ENCODE measurements at places on chromosomes 6 and 20.

DNA sequence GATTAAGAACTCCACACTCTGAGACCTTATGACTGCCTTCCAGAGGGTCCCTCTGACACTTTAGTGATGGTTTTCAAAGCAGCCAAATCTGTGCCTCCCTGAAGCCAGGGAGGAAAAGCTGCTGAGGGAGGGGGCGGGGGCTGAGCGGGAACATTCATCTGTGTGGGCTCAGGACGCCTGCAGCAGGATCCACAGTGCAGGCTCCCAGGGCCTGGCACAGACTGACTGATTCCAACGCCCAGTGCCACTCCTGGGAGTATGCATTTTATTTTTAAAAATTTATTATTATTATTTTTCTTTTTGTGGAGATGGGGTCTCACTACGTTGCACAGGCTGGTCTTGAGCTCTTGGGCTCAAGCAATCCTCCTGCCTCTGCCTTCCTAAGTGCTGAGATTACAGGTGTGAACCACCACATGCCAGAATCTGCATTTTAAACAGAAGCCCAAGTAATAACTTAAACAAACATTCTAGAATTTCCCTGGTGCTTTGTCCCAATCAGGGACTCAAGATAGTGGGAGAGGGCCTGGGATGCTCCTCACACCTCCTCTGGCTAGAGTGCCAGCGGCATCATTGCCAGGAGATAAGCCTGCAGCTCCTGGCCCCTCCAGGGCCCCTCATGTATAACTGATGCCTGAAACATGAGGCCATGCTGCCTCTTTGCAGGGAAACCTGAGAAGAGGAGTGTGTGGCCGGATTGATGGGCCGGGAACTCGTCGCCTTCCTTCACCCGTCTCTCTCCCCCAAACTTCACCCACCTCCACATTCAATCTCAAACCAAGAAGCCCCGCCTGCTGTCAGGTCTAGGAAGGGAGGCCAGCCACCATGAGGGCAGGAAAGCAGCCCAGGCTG lies 438 bp upstream of the TMC2 start:
- no peak for DNase-seq

- DNase-seq, result no peak
Measured at GRCh38 chr20:63366390-63367365, 5.5 kb upstream of the CHRNA4 start.

GRCh38 chr6:41901882-41902519 lies 6.8 kb upstream of the USP49 start:
- DNase-seq, result peak; percentile 48

DNA sequence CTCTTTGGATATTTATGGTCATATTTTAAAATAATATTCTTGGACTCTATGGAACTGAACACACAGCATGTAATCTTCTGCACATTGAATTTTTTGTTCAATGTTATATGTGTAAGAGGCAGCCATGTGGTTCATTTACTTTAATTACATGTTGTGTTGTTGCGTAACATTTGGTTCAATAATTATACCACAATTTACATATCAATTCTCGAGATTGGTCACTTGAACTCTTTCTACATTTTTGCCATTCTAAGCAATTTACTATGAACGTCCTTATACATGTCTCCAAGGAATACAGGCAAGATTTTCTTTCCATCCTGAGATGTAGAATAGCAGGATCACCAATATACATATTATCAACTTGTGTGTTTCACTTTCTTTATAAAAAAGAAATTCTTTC lies 18.5 kb upstream of the STMND1 start:
- no peak for DNase-seq

GRCh38 chr6:129273161-129273560 lies 390.2 kb downstream of the LAMA2 start:
- DNase-seq, result no peak

DNA sequence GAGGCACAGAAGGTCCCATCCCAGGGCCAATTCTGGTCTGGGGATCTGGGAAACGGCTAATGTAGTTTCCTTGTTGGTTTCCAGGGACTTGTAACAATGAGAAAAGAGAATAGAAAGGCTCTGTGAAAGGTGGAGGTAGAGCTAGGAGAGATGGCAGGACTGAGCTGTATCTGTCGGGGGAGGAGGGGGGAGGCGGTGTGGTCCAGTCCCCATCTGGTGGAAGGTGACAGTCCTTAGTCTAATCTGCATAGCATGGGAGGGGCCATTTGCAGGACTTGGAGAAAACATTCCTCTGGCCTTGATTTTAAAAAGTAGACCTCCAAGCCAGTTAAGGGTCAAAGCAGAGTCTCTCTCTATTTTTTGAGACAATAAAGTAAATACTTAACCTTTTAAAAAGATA lies 137.1 kb downstream of the DNAH8 start:
- DNase-seq, result no peak

GRCh38 chr6:141133346-141133745 lies 999.4 kb upstream of the GJE1 start:
- DNase-seq, result no peak

- DNase-seq, result no peak
Measured at GRCh38 chr6:33279971-33280511, 3.1 kb downstream of the B3GALT4 start.

- DNase-seq, result no peak
Measured at GRCh38 chr6:156883497-156884252, 106.5 kb downstream of the ARID1B start.

- DNase-seq, result no peak
Measured at GRCh38 chr6:145279993-145280392, 455.3 kb downstream of the EPM2A start.

- peak; percentile 63 for DNase-seq
Measured at GRCh38 chr6:28943557-28944411, 20.0 kb upstream of the TRIM27 start.

- DNase-seq, result no peak
Measured at GRCh38 chr6:143135797-143136561, 75.3 kb downstream of the AIG1 start.

- DNase-seq, result no peak
Measured at GRCh38 chr6:15796130-15796771, 133.4 kb upstream of the DTNBP1 start.

DNA sequence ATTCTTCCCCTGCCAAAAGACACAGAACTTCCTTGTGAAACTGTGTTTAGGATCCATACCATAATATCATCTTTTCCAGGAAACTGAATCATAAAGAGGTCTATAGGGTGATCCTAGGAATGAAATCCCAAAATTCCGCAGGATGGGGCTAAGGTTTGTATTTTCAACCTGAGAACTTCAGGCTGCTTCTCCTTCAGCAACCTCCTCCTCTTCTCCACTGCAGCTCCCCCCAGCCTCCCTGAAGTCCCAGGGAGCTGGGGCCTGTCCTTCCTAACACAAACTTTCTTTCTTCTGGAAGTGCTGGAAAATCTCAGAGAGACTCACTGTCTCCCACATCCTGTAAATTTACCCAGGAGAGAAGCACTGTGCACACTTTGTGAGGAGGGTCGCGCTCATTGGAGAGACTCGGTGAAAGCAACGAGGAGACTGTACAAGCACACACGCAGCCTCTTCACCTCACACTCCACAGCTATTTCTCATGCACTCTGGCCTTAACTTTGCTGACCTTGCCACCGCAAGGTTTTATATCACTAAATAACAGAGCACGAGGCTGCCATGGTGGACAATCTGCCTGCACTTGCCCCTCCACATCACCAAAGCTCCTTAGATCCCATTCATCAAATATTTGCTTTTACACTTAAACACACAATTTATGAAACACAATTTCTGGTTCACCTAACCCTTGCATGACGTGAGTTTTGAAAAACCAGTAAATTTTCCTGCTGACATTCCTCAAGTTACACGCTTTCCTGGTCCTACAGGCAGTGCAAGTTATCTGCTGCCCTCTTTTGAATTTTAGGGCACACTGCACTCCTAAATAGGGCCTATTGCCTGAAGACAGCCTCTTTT lies 14.3 kb downstream of the ID4 start:
- DNase-seq, result no peak

- no peak for DNase-seq
Measured at GRCh38 chr6:92281571-92282076, 1137.7 kb downstream of the EPHA7 start.

DNA sequence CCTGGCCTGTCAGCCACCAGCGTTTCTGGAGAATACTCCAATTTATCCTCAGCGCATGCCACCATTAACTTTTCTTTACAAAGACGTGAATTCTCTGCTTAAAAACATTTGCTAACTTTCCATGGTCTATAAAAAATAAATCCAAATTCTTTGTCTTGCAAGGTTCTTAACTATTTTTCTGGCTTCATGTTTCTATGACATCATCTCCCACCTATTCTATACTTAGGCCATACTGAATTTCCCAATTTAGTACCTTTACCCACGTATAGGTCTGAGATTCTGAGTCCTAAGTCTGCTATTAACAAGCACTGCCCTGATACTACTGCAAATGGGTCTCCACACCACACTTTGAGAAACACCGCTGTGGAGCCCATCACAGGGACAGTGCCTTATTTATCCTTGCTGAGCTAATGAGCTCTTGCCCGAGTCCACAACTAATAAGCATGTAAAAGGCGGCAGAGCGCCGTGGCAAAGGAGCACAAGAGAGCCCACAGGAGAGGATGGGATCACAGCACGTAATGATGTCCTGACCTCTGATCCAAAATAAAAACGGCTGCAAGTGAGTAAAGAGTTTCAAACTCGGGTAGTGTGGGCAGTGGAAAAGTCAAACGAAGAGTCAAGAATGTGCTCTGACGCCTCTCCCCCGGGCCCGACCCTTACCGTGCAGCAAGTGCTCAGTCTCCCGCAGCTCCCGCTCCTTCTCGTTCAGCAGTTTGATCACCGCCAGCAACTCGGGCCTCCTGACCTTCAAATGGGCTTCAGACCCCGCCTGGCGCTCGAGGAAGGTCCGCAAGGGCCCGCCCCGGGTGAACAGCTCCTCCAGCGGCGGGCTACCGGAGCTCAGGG lies 519 bp downstream of the MTRF1L start:
- no peak for DNase-seq

- DNase-seq, result no peak
Measured at GRCh38 chr20:1299522-1299921, 29.4 kb downstream of the SDCBP2 start.

GRCh38 chr20:57683881-57684807 lies 25.7 kb downstream of the PMEPA1 start:
- no peak for DNase-seq

GRCh38 chr6:80165819-80166218 lies 59.3 kb downstream of the BCKDHB start:
- DNase-seq, result no peak

DNA sequence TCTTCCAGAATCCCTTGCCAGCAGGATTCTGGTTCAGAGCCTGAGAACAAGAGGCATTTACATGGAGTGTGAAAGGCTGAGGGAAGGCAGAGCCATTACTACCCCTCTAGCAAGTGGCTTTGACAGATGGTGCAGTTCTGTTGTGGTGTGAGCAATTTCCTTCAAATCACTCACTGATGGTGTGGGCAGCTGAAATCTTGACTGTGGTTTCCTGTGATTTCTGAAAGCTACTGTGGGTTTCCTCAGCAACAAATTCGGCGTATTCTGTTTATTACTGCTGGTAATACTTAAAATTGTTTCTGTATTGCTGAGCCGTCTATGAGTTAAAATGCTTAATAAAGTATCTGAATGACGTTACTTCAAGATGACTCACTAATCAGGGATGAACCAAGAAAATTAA lies 181.5 kb upstream of the TCF21 start:
- DNase-seq, result no peak

GRCh38 chr6:7147051-7147671 lies 39.4 kb downstream of the RREB1 start:
- no peak for DNase-seq

DNA sequence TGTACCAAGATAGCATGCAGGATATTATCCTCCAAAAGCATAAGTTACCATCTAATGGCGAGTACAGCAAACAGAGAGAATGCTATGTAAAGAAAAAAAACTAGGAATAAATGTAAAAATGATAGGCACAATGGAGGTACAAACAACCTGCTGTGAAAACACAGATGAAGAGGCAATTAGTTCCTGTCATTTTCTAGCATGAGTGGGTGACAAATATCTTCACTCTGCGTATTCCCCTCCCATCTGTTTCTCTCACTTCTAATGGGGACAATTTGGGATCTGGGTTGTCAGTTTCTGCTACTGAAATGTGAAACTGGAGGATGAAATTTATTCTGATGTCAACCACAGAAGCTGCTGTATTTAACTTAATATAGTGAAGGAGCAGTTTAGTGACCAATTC lies 11.7 kb upstream of the PTPRK start:
- DNase-seq, result no peak

- DNase-seq, result no peak
Measured at GRCh38 chr20:869606-870005, 36.1 kb downstream of the FAM110A start.

DNA sequence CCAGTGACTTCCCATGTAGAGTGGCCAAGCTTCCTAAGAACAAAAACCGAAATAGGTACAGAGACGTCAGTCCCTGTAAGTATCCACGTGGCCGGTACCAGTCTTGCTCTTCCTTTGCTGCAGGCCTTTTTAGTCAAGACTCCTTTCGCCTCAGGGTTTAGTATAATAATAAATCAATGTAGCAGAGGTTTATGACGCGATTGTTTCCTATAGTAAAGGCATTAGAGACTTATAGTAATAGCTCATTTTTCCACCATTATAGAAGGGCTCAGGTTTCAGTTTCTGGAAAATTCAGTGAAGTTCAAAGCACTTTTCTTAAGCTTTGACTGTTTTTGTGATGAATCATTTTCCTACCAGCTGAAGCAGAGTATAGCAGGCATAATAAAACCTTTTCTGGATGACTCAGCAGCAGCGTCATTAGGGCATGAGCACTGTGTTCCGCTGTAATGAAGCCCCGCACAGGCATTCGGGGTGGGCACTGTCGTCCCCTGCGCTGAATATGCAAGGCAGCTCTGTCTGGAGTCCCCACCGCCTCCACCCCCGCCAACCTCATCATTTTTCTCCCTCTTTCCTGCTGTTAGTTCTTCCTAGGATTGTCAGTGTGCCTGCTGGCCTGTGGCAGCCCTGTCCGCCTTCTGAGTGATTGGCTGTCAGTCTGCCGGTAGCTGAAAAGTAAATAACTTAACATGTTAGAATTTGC lies 51.3 kb downstream of the PTPN1 start:
- DNase-seq, result peak; percentile 46

DNA sequence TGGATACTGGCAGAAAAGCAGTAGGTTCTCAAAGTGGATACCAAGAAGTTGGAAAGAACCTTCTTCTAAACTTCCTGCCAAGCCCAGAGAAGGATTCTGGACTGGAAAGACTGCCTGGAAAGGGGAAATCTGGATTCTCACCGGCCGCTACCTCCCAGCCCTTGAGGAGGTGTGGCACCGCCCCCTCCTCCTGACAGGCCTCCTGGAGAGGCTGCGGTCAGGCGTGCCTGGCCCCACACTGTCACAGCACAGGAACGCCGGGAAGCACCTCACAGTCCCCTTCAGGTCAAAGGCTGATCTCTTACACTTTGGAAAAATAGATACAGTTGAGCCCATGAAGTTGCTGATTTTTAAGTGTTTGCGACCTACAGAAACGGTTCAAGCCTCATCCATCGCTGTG lies 16.3 kb upstream of the PDE10A start:
- DNase-seq, result no peak

GRCh38 chr6:126440923-126441322 lies 101.0 kb downstream of the CENPW start:
- no peak for DNase-seq

Measured in stimulated activated CD4-positive, alpha-beta T cell treated with anti-CD3 and anti-CD28 coated beads, Interleukin-12 subunit alpha, Interleukin-12 subunit beta, amount 100 ng/mL, for 48 hours (primary cell).